ENCODE measurements at places on chromosomes 7 and 10.

GRCh38 chr7:98341106-98341505 lies 59.6 kb downstream of the BRI3 start:
- DNase-seq, result no peak

- no peak for DNase-seq
Observed at GRCh38 chr7:115971506-115971905, 59.1 kb downstream of the TFEC start.

DNA sequence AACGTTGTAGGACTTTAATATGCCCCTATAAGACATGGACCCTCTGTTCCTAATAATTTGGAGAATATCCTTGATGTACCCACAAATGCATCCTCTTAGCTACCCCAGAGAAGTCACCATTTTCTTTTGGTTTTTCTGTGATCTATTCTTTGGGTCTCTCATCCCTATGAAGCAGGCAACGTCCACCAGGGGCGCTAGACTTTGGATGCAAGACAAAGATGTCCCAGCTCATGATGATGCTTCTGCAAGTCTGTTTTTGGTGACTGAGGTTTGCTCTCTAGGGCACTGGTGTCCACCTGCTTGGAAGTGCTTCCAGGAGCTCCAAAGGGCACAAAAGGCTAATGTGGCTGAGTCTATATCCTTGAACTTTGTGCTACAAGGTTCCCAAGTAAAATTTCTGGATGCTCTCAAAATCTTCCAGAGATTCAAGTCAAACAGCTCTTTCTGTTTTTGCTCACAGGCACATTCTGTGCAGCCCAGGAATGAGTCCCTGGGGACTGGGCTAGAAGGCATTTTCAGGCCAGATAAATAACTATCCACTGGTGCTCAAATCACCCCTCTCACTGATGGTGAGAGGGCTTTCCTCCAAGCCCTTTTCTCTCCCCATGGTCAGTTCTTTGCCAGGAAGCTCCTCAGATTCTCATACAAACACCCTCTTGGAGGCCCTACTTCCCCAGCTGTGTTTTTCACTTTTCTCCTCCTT lies 166.4 kb downstream of the C7orf25 start:
- DNase-seq, result no peak

DNA sequence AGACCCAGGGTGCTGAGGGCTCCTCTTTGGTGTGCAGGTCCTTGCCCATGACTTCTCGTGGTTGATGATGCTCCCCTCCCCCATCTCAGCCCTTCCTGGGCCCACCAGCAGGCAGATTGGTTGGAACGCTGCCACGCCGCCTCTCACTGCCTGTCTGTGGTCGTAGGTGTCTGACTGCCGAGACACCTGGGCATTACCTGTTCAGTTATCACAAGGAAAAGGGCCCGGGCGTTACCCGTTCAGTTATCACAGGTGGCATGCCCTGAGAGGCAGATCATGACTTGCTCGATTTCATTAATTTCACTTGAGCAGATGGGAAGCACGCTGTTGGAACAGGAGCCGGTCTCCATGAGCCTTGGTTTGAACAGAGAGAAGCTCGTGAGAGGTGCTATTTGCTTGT lies 42.5 kb downstream of the TACR2 start:
- DNase-seq, result no peak

GRCh38 chr10:60185421-60185820 lies 204.3 kb downstream of the ANK3 start:
- DNase-seq, result no peak

- DNase-seq, result no peak
Observed at GRCh38 chr7:37065779-37066271, 341.5 kb upstream of the AOAH start.

GRCh38 chr10:44520651-44521050 lies 135.8 kb upstream of the CXCL12 start:
- DNase-seq, result no peak

GRCh38 chr7:10343108-10343507 lies 630.6 kb upstream of the PHF14 start:
- no peak for DNase-seq

- DNase-seq, result no peak
Observed at GRCh38 chr10:17073725-17074540, 55.7 kb downstream of the CUBN start.

- DNase-seq, result no peak
Observed at GRCh38 chr7:108045154-108045553, 42.2 kb upstream of the LAMB1 start.

- DNase-seq, result no peak
Observed at GRCh38 chr10:58307676-58308075, 27.1 kb upstream of the UBE2D1 start.

- DNase-seq, result no peak
Observed at GRCh38 chr10:114073395-114074186, 29.9 kb downstream of the ADRB1 start.

- DNase-seq, result no peak
Observed at GRCh38 chr10:75367901-75368300, 33.7 kb downstream of the ZNF503 start.

DNA sequence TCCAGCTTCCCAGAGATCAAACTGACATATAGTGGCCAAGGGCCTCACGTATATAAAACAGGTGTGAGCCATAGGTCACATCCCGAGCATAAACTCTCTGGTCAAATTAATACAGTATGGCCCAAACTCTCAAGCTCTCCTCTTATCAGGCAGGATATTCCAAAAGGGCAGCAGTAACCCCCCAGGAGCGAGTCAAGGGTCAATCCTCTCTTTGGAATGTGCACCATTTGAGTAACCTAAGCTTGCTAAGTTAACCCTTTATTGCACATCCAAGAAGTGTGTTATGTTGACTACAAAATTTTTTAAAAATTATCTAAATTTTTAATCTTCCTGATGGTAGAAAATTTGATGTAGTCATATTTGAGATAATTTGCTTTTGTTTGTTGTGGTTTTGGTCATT lies 4.5 kb upstream of the TRIM24 start:
- DNase-seq, result no peak

GRCh38 chr7:32891043-32891799 lies at the start of gene KBTBD2:
TSS of gene KBTBD2 (minus strand) at chr7:32891760. CDS start at chr7:32879604, 12,156 bp downstream.
- peak; percentile 72 for DNase-seq

DNA sequence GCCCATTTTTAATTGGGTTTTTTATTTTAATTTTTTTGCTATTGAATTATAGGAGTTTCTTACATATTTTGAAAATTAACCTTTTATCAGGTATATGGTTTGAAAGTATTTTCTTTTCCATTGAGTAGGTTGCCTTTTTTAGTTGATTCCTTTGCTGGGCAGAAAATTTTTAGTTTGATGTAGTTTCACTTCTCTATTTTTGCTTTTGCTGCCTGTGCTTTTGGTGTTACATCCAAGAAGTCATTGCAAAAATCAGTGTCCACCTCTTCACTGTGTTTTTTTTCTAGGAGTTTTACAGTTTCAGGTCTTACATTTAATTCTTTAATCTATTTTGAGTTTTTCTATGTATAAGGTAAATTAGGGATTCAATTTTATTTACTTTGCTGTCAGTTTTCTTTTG lies 129.8 kb upstream of the FERD3L start:
- DNase-seq, result no peak

DNA sequence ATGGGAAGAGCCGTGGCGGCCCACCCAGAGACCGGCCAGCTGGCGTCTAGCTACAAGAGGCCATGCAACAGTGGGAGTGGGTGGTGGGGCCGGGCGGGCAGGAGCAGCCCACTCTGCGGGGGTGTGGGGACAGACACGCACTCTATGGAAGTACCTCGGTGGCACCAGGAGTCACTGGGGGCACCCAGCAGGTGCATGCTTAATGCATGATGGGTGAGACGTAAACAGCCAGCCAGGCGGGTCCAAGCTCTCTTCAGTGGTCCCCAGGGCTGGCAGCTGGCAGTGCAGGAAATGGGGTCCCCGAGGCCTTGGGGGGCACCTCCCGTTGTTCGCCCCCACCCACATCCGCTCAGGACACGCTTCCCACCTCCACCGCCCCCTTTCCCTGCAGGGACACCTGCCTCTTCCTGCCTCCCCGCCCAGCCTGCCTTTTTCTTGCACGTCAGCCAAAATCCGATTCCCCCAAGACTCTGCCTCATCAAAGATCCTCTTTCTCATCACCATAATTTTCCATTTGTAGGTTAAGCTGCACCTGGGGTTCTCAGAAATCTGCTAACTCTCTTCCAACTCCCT lies 22.6 kb upstream of the PSMG3 start:
- no peak for DNase-seq

GRCh38 chr10:125373546-125373945 lies 213.2 kb upstream of the CTBP2 start:
- no peak for DNase-seq

- no peak for DNase-seq
Observed at GRCh38 chr10:5442990-5443370, 30.6 kb downstream of the NET1 start.

- DNase-seq, result no peak
Observed at GRCh38 chr7:19284596-19285300, 139.5 kb upstream of the FERD3L start.

- no peak for DNase-seq
Observed at GRCh38 chr10:123576706-123577105, 89.4 kb upstream of the GPR26 start.

GRCh38 chr10:133465191-133465949 lies 11.6 kb downstream of the SCART1 start:
- DNase-seq, result no peak

- no peak for DNase-seq
Observed at GRCh38 chr10:132449811-132450181, 52.8 kb downstream of the PWWP2B start.

GRCh38 chr10:113518816-113519591 lies 33.8 kb upstream of the HABP2 start:
- DNase-seq, result no peak

GRCh38 chr7:154577141-154577873 lies 425.6 kb downstream of the PAXIP1 start:
- DNase-seq, result no peak

DNA sequence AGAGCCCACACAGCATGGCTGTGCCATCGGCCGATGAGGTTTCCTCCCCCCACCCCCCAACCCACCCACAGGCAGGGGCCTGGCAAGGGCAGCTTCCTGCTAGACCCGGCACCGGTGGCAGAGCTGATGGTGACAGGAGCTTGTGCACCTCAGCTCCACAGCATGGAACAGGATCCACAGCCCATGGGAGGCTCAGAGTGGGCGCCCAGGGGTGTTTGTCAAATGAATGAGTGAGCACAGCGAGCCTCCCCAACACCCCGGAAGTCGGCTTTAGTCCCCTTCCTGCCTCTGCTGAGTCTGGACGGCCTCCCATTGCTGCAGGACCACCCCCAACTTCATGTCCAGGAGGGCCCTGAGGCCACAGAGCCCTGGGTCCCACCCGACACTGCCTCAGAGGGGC lies 68.9 kb downstream of the PDGFA start:
- DNase-seq, result no peak

DNA sequence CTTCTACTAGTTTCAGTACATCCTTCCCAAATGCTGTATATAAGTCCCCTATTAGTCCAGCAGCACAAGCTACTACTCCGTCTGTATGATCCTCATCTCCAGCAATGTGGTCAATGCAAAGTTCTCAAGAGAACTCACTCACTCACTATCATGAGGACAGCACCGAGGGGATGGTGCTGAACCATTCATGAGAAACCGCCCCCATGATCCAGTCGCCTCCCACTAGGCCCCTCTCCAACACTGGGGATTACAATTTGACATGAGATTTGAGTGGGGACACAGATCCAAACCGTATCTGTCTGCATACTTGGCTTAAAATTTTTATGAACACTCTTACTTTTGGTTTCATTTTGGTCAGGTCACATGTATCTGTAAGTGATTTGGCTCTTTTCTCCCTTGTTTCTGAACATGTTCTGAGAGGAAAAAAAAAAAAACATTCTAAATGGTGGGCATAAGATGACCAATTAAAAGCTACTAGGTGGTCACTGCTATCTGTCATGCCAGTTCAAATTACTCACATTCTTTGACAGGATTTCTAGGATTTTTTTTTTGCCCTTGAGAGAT lies 60.1 kb downstream of the ZNF783 start:
- no peak for DNase-seq

GRCh38 chr10:58512491-58513187 lies at the start of gene BICC1:
TSS of gene BICC1 (plus strand) at chr10:58512872. CDS start at chr10:58513144, 272 bp downstream.
- DNase-seq, result no peak

DNA sequence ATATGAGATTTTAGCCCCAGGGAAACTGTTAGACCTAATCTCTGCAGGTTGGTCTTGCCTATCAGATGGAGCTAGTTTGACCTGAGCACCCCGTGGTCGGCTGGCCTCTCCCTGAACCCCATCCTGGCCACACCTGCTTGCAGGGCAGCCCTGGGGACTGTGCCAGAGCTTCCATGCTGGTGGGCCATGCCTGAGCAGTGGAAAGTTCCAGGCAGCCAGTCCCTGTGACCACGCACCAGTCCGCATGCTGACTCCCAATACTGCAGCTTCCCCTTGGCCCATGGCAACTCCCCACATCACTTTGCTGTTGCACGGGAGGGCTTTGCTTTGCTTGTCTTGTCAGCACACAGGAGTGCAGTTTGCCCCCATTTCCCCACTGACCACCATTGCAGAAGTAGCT lies 427.8 kb upstream of the SEMA3D start:
- no peak for DNase-seq

DNA sequence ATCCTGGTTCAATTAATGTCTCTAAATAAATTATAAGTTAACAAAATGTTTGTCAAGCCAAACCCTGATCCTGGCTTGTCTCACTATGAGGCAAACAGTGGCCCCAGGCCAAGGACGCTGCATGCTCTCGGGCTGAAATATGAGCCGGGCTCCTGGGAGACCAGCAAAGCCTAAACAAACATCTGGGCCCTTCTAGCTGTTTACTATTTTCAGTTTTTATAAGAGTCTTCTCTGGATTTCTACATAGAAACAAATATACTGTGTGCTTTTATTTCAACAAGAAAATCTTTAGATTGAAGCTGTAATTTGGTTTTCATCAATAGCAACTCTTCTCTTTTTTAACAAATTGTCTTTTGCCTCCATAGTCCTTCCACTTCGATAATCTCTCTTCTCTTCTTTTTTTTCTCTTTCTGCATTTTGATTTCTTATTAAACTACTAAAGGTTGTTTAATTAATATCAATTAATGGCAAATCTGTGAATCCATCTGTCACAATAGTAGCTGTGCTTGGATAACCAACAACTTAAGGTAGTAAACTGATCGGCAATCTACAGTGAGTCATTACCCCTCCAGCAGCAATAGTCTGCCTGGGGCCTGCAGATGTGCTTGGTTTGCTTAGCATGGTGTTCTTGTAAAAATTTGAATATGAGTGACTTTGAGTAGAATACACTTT lies 83.3 kb upstream of the DNAJC1 start:
- DNase-seq, result no peak

- no peak for DNase-seq
Observed at GRCh38 chr7:25830215-25830614, 321.8 kb upstream of the NFE2L3 start.
